ENCODE measurements at places on chromosomes 3 and 15. TPM values are rescaled to one million over a fixed set of nuclear protein-coding genes. Genes with fewer than 3 reads are reported as not detected.

The SAMMSON gene
- not detected for polyA plus RNA-seq

The NIPA2 gene
- polyA plus RNA-seq = 56.0 TPM

The NUP210 gene
- polyA plus RNA-seq = 46.9 TPM

The POPDC2 gene
- 3.2 TPM for polyA plus RNA-seq

The ANKRD34C gene
- not detected for polyA plus RNA-seq

The TGFBR2 gene
- polyA plus RNA-seq = 92.6 TPM

The AQP9 gene
- not detected for polyA plus RNA-seq

The IGF2BP2 gene
- polyA plus RNA-seq = not detected

The CCRL2 gene
- polyA plus RNA-seq = 1.4 TPM

The IL5RA gene
- polyA plus RNA-seq = not detected

The SATB1 gene
- 75.9 TPM for polyA plus RNA-seq

The SLC28A1 gene
- not detected for polyA plus RNA-seq

The ZMYND10 gene
- not detected for polyA plus RNA-seq

The GADL1 gene
- polyA plus RNA-seq = not detected

The JAGN1 gene
- polyA plus RNA-seq = 62.7 TPM

The BTLA gene
- 2.7 TPM for polyA plus RNA-seq

The CYP1A2 gene
- not detected for polyA plus RNA-seq

The CASR gene
- polyA plus RNA-seq = not detected

The RARRES1 gene
- polyA plus RNA-seq = not detected

The SEMA3B gene
- polyA plus RNA-seq = not detected

The ADAMTS17 gene
- polyA plus RNA-seq = 1.0 TPM

The CILP gene
- not detected for polyA plus RNA-seq

The LOXL1 gene
- polyA plus RNA-seq = 24.2 TPM

The COLQ gene
- 0.60 TPM for polyA plus RNA-seq

The RBM15B gene
- polyA plus RNA-seq = 10.9 TPM

The GHRL gene
- not detected for polyA plus RNA-seq

The UPK1B gene
- polyA plus RNA-seq = not detected

Measured in CD4-positive, CD25-positive, alpha-beta regulatory T cell (primary cell).